Cardiac fibroblast (primary cell): ENCODE measurements at places on chromosomes 3 and 15.

GRCh38 chr15:72141171-72142084 lies 23.2 kb downstream of the SENP8 start:
- no peak for DNase-seq

DNA sequence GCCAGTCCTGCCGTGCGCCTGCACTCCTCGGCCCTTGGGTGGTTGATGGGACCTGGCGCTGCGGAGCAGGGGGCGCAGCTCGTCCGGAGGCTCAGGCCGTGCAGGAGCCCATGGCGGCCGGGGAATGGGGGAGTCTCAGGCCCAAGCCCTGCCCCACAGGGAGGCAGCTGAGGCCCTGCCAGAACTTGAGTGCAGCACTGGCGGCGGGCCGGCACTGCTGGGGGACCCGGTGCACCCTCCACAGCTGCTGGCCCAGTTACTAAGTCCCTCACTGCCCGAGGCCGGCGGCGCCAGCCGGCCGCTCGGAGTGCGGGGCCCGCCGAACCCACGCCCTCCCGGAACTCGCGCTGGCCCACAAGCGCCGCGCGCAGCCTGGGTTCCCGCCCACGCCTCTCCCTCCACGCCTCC lies 190.9 kb upstream of the MME start:
- no peak for DNase-seq

DNA sequence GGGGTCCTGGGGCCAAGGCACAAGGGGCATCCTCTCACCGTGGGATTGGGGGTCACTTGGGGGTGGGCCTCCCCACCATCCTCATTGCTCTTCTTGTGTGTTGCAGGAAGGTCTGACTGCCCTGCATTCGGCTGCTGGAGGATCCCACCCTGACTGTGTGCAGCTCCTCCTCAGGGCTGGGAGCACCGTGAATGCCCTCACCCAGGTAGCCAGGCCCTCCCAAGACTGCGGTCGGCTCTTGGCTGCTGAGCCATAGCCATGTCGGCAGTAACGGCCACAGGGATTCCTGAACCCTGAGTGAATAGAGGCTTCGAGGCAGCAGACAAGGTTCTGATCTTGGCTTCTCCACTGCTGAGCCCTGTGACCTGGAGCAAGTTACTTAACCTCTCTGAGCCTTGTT lies 19.7 kb downstream of the ANKDD1A start:
- no peak for DNase-seq

GRCh38 chr3:152828075-152828840 lies 6.7 kb upstream of the P2RY1 start:
- DNase-seq, result no peak

DNA sequence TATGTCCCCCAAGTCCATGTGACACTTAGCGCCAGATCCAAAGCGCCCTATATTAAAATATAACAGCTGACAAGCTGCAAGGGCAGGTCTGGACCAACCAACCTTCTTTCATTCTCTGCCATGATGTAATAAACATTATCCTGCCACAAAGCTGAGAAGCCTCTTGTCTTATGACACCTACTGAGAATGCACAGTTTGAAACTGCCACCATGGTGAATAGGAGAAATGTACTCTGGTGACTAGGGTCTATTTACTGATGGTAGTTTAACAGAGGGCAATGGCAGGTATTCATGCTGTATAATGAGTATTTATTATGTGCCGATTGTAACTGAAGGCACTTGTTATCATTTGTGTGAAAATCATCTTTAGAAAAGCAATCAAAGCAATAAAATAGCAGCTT lies 634.0 kb downstream of the OTOL1 start:
- no peak for DNase-seq

- peak; percentile 16 for DNase-seq
Measured at GRCh38 chr3:27094721-27095120, 274.5 kb downstream of the NEK10 start.

DNA sequence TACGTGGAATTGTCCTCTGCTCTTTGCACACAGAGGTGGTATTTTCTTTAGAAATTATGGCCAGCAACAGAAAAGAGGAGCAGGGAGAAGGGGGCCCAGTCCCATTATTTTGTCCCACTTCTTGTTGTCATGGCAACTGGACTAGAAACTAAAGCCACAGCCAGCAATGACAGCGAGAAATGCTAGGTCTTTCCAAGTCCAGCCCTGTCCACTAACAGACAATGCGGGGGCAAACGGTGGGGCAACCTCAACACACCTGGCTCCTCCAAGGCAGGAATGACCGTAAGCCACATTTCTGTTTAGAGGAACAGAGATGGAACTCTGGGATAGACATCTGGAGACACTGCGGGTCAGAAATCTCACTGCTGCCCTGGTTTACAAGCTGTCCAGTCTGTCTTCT lies 107.3 kb downstream of the RFTN1 start:
- no peak for DNase-seq
